Naive B cell (primary cell): ENCODE measurements at places on chromosomes 12 and 14.
A peak's percentile ranks its signal among the peaks of the same experiment; 100 is the strongest.

- H3K36me3 ChIP-seq = no peaks in the 10 kb centered on the region
- no peak overlapping the region for H3K27ac ChIP-seq
- no peaks in the 10 kb centered on the region for H3K4me1 ChIP-seq
- H3K27me3 ChIP-seq = no peaks in the 10 kb centered on the region
These were observed 294.5 kb downstream of the GALC start for GRCh38 chr14:87698481-87698880.

- no peaks in the 10 kb centered on the region for H3K36me3 ChIP-seq
- peaks cover 76% of the 10 kb centered on the region for H3K4me1 ChIP-seq
- H3K4me3 ChIP-seq = no peak overlapping the region
- no peak overlapping the region for H3K27ac ChIP-seq
- DNase-seq = no peak
These were observed 36.2 kb downstream of the MED13L start for GRCh38 chr12:116241157-116241759.

- H3K27ac ChIP-seq = no peak overlapping the region
- no peaks in the 10 kb centered on the region for H3K4me1 ChIP-seq
- no peak for DNase-seq
- H3K27me3 ChIP-seq = no peaks in the 10 kb centered on the region
- H3K4me3 ChIP-seq = no peak overlapping the region
These were observed 252.7 kb downstream of the LRFN5 start for GRCh38 chr14:41859336-41859735.

DNA sequence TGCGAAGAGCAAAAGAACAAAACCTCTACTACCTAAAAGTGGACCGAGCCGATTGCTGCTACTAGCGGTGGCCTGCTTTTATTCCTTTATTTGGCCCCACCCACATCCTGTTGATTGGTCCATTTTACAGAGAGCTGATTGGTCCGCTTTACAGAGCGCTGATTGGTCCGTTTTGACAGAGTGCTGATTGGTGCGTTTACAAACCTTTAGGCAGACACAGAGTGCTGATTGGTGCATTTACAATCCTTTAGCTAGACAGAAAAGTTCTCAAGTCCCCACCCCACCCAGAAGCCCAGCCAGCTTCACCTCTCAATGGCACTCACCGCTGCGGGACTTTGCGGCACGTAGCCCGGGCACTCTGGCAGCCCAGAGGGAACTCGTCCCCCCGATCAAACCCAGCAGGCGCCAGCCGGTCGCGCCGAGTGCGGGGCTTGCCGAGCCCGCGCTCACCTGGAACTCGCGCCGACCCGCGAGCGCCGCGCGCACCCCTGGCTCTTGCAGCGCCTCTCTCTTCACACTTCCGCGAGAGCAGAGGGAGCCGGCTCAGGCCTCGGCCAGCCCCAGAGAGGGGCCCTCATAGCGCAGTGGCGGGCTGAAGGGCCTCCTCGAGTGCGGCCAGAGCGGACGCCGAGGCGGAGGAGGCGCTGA, 8.7 kb upstream of the FGD4 start:
- DNase-seq = no peak
- H3K27ac ChIP-seq = no peak overlapping the region
- H3K4me1 ChIP-seq = peaks cover 5% of the 10 kb centered on the region
- no peaks in the 10 kb centered on the region for H3K36me3 ChIP-seq
- H3K4me3 ChIP-seq = peak overlapping the region; percentile 34

- no peak overlapping the region for H3K4me3 ChIP-seq
- H3K27ac ChIP-seq = no peak overlapping the region
- no peak for DNase-seq
- peaks cover 10% of the 10 kb centered on the region for H3K27me3 ChIP-seq
These were observed 260.3 kb downstream of the VRK1 start for GRCh38 chr14:97057238-97058073.

DNA sequence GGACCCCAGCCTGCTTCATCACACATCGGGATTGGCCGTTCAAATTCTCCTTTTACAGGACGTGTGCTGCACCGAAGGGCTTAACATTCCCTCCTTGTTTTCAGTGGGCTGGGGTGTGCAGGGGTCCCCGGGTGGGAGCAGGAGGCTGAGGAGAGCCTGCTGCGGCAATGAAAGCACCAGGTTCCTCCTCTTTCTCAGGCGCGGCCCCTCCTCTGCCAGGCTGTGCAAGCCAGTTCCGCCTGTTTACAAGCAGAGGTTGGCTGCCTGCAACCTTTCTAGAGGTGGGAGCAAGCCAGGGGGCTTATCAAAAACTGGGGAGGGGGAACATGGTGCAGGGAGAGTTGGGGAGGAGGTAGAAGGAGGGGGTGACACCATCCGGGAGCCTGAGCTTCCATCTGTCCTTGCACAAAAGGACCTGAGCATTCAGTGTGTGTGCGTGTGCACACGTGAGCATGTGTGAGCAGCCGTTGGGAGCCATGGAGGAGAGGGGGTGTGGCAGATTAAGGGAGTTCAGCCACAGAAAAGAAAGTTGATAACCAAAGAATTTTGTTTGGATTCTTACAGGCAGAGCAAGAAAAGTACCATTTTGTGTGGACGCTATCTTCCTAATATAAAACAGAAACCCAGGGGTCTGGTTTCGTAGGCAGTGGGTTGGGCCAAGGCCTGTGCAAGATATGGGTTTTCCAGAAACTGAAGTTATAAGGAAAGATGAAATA, 108.8 kb upstream of the RFLNA start:
- no peak for DNase-seq
- no peak overlapping the region for H3K27ac ChIP-seq
- H3K4me1 ChIP-seq = no peaks in the 10 kb centered on the region
- no peak overlapping the region for H3K4me3 ChIP-seq
- H3K27me3 ChIP-seq = no peaks in the 10 kb centered on the region
- no peaks in the 10 kb centered on the region for H3K36me3 ChIP-seq

DNA sequence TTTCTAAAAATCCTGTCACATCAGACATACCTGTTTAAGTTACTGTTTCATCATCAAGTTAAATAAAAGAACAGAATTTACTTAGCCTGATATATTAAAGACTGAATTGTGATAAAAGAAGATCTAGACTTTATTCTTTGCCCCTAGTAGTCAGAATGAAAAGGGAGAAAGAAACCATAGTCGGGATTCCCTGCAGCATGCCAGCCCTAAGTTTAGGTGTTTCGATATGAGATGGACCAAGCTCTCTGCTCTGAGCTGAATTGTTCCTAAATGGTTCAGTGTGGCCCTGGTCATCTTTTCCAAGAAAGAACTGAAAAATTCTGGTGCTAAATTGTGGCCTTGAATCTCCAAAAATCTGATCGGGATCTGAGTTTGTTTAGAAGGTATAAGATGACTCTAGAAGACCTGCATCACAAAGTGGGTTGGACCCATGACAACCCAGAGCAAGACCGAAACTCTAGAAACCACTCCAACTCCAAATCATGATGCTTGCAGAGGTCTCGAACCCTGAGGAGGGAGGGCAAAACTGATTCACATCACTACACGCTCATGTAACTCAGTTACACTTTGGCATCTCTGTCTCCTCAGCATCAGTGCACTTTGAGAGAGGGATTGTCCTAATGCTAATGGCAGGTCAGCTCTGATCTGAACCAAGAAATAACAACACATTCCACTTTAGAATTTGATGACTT, 15.7 kb downstream of the PTGER2 start:
- DNase-seq = no peak
- peaks cover 12% of the 10 kb centered on the region for H3K4me1 ChIP-seq
- H3K27me3 ChIP-seq = peaks cover 41% of the 10 kb centered on the region
- H3K27ac ChIP-seq = no peak overlapping the region
- H3K36me3 ChIP-seq = no peaks in the 10 kb centered on the region
- H3K4me3 ChIP-seq = no peak overlapping the region

DNA sequence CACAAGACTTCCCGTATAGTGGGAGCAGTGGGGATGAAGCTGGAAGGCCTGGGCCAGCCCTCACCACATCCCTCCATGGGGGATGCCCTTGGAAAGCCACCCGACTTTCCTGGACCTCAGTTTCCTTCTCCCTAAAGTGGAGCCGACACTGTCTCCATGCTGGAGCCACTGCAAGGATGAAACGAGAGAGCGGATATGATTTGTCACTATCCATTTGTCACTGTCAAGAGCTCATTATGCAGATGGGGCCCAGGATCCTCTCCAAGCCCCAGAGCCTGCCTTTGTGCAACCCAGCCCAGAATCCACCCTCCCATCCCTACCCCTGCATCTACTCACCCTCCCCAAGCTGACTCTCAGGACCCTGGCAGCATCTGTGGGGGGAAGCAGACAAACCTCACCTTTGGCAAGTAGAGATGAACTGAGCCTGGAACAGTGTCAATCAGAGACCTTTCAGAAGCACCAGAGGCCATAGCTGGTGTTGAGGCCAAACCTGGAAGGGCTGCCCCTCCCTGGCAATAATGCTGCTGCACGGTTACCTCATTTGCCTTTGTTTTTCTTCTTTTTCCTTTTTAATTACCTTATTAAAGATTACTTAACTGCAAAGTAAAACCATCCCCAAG, 287.7 kb upstream of the RTL1 start:
- no peaks in the 10 kb centered on the region for H3K4me1 ChIP-seq
- no peaks in the 10 kb centered on the region for H3K27me3 ChIP-seq
- H3K36me3 ChIP-seq = no peaks in the 10 kb centered on the region

DNA sequence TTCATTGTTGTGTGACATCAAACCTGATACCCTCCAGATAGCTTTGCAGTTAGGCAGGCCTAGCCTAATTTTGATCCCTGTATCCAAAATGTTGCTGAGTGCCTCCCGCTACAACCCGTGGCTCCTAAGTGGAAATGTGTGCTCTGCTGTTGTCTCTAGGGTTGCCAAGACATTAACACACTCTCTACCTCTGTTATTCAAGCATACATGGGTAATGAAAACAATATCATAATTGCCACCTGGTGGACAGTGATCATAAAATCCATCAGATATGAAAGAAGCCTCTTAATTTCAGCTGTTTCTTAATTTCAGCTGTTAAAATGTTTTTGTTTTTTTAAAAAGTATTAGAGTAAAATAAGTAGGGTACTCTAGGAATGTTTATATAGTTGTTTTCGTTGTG, 93.5 kb downstream of the PLEKHA5 start:
- H3K4me1 ChIP-seq = no peaks in the 10 kb centered on the region
- H3K36me3 ChIP-seq = no peaks in the 10 kb centered on the region
- no peak overlapping the region for H3K4me3 ChIP-seq
- no peak overlapping the region for H3K27ac ChIP-seq

GRCh38 chr12:56990648-56991318, 15.6 kb downstream of the ZBTB39 start:
- H3K27me3 ChIP-seq = peaks cover 6% of the 10 kb centered on the region
- no peaks in the 10 kb centered on the region for H3K36me3 ChIP-seq
- no peak overlapping the region for H3K4me3 ChIP-seq
- DNase-seq = no peak
- no peak overlapping the region for H3K27ac ChIP-seq

GRCh38 chr12:41983394-41983793, 161.3 kb downstream of the GXYLT1 start:
- no peak overlapping the region for H3K4me3 ChIP-seq
- H3K36me3 ChIP-seq = no peaks in the 10 kb centered on the region
- no peaks in the 10 kb centered on the region for H3K4me1 ChIP-seq
- no peak for DNase-seq
- H3K27me3 ChIP-seq = peaks cover 25% of the 10 kb centered on the region
